ENCODE measurements at places on chromosomes 5 and 9.

DNA sequence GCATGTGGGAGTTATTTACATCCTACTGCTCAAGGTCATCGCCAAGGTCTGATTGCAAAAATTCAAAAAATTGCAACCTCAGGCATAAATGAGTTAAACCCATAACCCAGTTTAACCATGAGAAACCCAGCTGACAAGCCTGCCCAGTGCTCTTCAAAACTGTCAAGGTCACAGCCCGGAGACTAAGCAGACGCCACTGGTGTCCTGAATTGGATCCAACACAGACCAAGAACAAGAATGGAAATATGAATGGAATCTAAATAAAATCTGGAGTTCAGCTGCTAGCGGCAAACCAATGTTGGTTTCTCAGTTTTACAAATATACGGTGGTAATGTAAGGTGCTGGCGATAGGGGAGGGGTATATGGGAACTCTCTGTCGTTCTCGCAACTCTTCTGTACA lies 201.5 kb upstream of the MVB12B start:
- no peak for DNase-seq

- no peak for DNase-seq
Measured at GRCh38 chr5:133510634-133511262, 101.6 kb downstream of the FSTL4 start.

DNA sequence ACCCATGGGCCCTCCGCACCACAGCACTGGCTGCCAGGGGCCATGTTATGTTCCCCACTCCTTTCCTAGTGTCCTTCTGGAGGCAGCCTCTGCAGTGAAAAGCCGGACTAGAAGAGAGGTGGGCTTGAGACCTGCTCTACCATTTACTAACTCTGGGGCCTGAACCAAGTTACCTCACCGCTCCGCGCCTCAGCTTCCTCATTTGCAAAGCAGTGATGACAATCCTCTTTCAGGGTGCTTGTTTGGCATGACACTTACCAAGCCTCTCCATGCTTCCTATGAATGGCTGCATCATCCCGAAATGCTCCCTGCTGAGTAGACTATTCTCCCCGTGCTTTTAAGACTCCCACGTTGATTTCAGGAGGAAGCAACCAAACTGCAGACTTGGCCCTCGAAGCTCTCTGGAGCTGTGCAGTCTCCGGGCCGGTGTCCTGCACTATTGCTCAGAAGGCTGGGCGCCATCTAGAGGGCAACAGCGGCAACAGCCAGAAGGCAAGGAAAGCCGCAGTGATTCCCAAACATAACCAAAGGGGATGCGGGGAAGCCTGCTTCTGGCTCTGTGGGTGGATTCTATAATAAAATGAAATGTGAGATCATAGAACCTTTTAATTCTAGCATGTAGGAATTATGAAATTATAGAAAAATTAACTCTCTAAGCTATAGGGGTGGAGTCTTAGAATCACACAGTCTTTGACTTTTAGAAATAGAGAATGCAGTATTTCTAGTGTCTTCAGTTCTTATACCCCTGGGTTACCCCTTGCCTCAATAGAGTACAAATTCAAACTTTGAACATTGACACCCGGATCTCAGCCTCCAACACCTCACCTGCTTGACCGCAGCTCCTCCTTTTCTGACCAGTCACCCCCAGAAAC lies 599.8 kb upstream of the BRINP1 start:
- peak; percentile 19 for DNase-seq

DNA sequence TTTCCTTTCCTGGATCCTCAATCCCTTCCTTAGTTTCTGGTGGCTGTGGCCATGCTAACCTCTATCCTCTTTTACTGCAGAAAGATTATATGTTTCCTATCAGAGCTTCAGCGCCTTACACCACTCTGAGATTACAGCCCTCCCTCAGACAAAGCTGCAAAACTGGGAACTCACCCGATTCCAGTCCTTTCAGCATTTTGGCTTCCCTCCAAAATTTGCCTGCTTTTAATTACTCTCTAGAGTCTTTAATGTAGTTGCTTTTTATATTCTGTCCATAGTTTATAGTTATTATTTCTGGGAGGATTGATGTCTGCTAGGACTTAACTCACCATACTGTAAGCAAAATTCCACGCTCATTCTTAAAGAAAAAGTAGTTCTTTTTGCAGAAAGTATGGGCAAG lies 110.2 kb downstream of the NSG2 start:
- no peak for DNase-seq

GRCh38 chr9:117906763-117907162 lies 202.6 kb downstream of the TLR4 start:
- no peak for DNase-seq

DNA sequence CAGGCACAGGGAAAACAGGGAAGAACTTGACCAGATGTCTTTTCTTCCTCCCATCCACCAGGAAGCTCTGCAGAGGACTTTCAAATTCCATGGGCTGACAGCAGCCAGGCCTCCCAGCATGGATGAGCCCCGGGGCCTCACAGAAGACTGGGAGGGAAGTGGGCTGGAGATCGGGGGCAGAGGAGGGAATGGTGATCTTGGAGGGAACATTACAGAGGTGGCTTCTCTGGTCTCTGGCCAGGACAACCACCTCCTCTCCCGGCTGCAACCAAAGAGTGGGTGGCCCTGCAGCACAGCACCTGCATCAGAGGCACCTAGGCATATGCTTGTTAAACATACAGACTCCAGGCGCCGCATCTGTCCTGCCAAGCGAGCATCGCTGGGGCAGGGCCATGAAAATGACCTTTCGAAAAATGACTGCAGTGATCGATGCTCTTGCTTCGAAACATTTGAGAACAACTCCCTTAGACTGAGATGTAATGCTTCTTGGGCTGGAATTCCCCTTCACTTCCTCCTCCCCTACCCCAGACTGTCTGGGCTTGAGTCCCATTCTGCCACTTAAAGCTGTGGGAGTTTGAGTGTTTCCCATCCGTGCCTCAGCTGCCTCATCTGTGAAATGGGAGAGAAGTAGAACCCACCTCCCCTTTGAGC lies 68.7 kb upstream of the UNC5A start:
- DNase-seq: no peak

DNA sequence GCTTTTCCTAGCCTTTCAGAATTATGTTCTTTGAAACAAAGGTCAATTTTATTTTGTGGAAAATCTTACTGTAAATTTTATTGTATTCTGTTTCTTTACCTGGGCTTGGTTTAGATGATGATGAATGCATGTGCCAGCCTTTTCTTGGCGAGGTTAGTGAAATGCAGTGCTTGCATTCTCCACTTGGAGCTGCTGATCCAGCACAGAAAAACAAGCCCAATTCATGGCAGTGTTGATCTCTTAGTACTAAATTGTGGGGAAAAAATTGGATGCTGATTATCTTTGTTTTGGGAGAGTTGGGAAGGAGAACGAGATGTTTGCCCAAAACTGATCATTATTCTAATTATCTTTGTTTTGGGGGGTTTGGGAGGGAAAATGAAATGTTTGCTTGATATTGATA lies 3.7 kb downstream of the HABP4 start:
- DNase-seq: no peak

DNA sequence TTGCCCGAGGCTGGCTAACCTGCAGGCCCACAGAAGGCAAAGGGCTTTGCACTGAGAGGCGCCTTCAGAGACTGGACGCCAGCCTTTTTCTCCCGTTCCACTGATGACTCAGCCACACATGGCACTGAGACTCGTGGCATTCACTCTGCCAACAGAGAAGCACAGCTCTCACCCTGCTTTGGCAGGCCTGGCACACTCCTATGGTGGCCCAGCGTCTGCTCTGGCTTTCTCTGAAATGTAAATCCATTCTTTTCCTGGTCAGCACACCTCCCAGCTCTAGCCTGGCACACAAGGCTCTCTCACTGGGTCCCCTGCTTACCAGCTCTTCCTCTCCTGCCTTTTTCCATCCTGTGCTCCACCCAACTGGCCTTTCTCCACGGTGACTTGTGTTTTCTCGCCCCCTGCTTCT lies 5.9 kb upstream of the MELK start:
- DNase-seq: no peak

- no peak for DNase-seq
Measured at GRCh38 chr9:111456529-111456928, 27.7 kb downstream of the ECPAS start.

DNA sequence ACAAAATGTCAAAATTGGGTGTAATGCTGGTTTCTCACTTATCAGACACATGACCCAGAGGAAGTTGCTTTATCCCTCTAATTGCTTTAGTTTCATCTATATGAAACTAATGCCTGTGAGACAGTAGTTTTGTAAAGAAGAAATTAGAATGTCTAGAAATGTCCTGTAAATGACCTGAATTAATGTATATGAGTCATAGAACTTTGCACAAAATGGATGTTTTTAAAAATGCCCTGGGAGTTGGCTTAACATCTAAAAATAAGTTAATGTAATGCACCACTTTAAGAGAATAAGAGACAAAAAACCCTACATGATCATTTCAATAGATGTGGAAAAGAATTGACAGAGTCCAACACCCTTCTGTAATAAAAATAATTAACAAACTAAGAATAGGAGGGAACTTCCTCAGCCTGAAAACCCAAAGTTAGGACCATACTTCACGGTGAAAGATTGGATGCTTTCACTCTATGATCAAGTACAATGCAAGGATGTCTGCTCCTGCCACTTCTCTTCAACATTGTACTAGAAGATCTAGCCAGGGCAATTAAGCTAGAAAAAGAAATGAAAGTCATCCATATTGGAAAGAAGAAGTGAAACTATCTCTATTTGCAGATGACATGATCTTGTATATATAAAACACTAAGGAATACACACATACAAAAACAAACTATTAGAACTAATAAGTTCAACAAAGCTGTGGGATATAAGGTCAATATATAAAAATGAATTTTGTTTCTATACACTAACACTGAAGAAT lies 117.9 kb downstream of the MELK start:
- no peak for DNase-seq

- DNase-seq: no peak
Measured at GRCh38 chr5:43042626-43043399, 2.7 kb upstream of the ANXA2R start.

- DNase-seq: no peak
Measured at GRCh38 chr5:40683305-40683704, 3.6 kb downstream of the PTGER4 start.

- DNase-seq: no peak
Measured at GRCh38 chr5:179316111-179316551, 29.1 kb downstream of the ADAMTS2 start.

DNA sequence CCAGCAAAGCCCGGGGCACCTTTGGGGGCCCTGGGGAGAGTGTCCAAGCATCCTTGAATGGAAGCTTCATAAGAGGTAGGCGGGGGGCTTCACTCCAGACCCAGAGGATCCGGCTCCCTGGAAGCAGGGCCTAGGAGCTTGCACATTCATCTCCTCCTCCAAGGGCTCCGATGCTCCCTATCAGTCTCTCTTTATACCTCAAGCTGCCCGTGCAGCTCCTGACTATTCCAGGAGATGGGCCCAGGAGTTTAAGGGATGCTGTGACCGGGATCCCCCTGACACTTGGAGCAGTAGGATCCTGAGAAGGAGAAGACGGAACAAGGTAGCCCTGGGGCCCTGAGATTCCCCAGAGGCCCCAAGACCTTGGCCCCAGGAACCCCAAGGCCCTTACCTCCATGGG lies 25.9 kb downstream of the CSF1R start:
- no peak for DNase-seq

DNA sequence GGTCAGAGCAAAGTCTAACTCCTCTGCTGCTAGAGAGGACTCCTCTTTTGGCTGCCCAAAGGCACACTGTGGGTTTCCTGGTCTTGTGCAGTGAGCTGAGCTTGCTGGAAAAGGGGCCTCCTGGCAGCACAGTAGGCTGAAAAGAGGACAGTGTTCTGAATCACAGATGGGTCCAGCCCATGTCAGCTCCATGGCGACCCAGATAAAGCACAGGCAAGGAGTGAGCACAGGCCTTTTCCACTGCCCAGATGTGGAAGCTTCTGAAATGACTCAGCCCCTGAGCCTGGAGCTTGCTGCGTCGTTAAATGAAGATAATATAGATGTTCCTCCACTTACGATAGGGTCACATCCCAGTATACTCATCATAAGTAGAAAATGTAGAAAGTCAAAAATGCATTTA lies 8.1 kb downstream of the CCDC180 start:
- no peak for DNase-seq

- no peak for DNase-seq
Measured at GRCh38 chr5:135181653-135182052, 147.6 kb upstream of the PITX1 start.

DNA sequence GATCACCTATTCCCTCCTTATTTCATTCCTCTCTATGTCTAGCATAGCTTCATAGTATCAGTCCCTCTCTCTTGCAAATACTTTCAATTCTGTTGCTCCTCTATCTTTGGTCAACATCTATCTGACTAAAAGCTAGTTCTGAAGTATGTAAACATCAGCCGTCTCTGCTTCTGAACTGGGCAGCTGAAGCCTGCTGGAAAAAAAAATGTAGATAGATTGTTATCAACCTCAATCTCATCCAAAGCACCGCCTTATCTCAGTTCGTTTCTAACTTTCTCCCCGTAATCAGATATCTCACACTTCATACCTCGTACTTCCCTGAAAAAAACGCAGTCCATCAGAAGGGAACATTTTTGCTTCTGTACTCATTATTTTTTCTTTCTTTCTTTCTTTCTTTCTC lies 4.5 kb upstream of the SEMA6A start:
- DNase-seq: no peak

DNA sequence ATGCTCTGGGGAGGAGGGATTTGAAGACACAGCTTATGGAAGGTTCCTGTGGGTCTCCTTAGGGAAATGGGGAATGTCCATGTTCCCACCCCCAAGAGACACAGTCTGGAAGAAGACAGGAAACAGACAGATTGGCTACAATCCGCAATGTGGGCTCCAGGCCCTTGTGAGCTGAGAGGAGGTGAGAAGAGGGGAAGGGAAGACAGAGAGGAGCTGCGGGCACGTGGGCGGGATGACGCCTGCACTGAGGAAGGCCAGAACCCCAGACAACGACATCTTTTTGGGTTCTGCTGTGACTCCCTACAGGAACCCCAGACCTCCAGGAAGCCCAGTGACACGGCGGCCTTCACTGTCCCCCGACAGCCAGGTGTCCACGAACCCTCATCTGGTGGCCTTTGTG lies 29.9 kb upstream of the NKD2 start:
- no peak for DNase-seq

DNA sequence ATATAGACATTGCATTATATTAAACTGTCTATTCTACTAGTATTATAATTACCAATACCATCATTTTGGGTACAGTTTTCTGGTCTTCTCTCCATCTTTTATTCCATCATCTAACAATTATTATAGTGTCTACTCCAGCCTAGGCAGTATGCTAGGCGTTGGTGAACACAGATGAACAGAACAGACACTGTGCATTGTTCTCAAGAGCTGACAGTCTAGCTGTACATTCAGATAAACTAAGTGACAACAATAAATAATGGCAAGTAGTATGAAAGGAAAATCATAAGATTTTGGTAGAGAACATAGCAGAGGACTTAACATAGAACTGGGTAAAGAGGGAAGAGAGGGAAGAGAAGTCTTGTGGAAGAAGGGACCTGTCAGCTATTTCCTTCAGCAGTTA lies 12.5 kb upstream of the SGCD start:
- DNase-seq: no peak

DNA sequence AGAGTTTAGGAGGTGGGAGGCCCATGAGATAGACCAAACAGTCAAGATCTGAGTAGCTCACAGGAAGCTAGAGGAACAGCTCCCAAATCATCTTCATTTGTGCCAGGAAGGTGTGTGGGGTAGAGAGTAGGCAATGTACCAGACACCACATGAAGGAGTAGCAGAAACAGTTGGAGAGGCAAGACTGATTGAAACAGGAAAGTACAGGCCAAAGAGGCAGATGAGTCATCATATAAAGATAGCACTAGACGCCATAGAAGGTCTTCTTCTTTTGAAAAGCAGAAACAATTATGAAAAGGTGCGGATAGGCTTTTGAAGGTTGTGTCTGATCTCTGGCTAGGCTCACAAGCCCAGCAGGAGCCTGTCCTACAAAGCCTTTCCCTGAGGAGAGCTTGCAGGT lies 62.7 kb upstream of the PALM2AKAP2 start:
- DNase-seq: no peak

Measured in stimulated activated CD4-positive, alpha-beta T cell treated with anti-CD3 and anti-CD28 coated beads, Interleukin-1b, Interleukin-23, amount 100 ng/mL, for 24 hours (primary cell).